Renal pelvis (tissue), 12 donors: ENCODE measurements at places on chromosomes 2 and 18. TPM values are rescaled to one million over a fixed set of nuclear protein-coding genes. Genes with fewer than 3 reads are reported as not detected.

MEIS1 gene
- 104 TPM for polyA plus RNA-seq

KATNAL2 gene
- 9.5 TPM for polyA plus RNA-seq

GALR1 gene
- polyA plus RNA-seq: 0.21 TPM

GRCh38 chr2:23934259-23934658 lies 6.0 kb upstream of the UBXN2A start:
- no peak for DNase-seq

DNA sequence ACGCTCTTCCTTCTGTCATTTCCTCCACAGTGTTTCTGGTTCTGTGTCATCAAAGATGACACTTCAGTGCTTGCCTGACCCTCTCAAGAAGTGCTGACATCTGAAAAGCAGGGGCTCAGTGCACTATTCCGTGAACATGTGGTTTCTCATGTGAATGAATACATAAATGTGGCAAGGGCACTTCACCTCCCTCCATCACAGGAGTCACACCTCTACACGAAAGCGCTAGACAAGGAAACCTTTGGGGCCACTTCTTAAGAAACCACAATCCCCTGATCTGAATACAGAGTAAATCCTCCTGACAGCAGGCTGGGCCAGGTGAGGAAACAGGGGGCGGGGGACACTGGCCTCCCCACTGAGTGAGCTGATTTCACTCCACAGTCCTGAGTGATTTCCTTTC lies 145.8 kb upstream of the ACAA2 start:
- DNase-seq: no peak

- no peak for DNase-seq
Observed at GRCh38 chr2:45212953-45213635, 203.8 kb upstream of the SIX2 start.

DNA sequence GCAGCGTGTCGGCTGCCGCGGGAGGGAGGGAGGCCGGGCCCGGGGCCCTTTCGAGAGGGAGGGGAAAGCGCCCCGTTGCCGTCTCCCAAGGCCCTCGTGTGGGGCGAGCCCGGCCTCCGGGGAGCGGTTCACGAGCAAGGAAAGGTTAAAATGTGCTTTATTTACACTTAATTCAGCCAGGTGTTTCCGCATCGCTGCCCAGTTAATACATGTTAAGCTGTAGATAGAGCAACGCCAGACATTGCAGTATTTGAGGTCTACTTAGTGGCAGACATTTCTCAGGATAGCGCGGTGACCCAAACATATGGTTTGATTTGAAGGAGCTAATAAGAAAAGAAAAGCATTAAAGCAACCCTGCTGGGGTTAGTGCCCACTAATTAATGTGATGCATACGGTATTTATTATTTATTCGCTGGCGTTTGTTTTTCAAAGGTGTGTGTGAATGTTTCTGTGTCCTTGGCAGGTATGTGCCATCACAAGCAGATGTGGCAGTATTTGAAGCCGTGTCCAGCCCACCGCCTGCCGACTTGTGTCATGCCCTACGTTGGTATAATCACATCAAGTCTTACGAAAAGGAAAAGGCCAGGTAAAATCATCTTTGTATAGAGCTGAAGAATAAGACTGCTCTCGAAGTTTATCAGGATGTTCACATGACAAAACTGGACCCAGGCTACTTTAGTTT lies 571 bp downstream of the EEF1B2 start:
- no peak for DNase-seq

DNA sequence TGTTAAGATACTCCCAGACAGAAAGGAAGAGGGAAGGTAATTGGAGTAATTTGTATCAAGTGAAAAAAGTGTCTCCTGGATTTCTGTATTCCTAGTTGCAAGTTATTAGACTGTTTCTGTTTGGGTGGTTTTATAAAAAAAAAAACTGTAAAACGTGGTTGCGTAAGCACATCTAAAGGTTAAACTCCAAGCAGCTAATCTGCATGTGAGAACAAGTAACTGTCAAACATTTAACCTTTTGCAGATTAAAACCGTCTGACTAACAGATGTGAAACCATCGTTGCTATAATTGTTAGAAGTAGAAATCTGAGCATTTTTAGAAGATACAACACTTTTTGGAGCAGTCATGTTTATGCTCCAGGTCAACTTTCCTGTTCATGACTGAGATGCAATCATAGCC lies 72.3 kb downstream of the AFF3 start:
- no peak for DNase-seq

GRCh38 chr2:21715887-21716286 lies 592.1 kb downstream of the TDRD15 start:
- no peak for DNase-seq
